ENCODE measurements at places on chromosomes 7 and 10.

DNA sequence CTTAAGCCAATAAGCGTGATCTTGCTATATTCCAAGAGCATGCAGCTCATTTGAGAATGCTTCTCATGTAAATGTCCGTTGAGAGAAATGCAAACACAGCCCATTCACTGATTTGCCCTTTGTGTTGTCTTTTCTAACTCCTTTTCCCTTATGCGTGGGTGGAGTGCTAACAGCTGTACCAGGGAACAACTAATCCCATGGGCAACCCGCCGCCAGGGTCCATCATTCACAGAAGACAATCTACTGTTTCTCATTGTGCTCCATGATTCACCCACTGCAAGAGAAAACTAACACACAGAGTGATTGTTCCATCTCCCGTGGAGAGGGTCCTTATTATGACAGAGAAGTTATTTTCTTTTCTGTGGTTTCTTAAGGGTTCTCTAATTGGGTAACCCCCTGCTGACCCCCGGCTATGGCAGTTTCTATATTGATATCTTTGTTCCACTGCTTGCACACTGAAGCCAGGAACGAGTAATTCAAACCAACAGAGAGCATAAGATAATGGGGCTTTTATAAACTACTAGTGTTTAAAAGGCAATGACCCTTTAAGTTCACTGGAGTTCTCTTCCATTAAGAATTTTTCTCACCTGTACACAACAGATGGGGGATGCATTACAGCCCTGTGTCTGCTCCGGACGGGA is 298.7 kb downstream of the BAMBI start:
- H3K27me3 ChIP-seq = peaks cover 18% of the 10 kb centered on the region
- no peaks in the 10 kb centered on the region for H3K4me1 ChIP-seq
- no peaks in the 10 kb centered on the region for H3K36me3 ChIP-seq
- no peak overlapping the region for H3K27ac ChIP-seq
- no peak overlapping the region for H3K4me3 ChIP-seq

GRCh38 chr10:101305320-101306241 is 48.4 kb upstream of the BTRC start:
- H3K4me3 ChIP-seq = no peak overlapping the region
- no peak for DNase-seq
- H3K4me1 ChIP-seq = no peaks in the 10 kb centered on the region
- H3K36me3 ChIP-seq = no peaks in the 10 kb centered on the region
- peaks cover 48% of the 10 kb centered on the region for H3K27me3 ChIP-seq

- no peaks in the 10 kb centered on the region for H3K4me1 ChIP-seq
- no peaks in the 10 kb centered on the region for H3K36me3 ChIP-seq
- no peak overlapping the region for H3K4me3 ChIP-seq
- peaks cover 2% of the 10 kb centered on the region for H3K27me3 ChIP-seq
Measured at GRCh38 chr10:43044961-43045621, 31.8 kb upstream of the RET start.

DNA sequence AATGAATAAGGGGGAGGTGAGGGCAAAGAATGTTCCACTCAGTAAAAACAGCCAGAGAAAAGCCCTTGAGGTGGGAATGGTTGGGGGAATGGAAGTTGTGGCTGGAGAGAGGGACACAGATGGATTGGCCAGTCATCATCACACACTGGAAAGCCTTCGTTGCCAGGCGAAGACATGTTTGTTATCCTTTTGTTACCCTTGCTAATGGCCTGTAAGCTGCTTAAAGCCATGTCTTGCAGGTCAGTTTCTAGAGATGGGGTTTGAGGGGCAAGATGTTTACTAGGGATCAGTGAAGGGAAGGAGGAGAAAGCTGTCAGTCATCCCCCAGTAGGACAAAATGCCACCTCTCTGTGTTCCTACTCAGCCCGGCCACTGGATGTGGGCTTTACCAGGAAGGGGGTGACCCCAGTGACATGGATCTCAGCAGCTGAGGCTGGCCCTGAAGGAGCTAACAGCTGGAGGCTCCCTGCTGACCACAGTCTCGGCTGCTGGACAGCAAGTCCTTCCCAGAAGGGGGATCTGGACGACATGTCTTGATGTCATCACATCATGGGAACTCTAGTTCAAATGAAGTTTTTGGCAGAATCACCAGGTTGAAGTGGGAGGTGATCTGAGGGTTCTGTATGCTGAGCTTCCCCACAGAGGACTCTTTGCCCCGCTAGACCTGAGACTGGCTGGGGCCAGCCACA is 66.2 kb downstream of the TBXAS1 start:
- H3K4me1 ChIP-seq = peaks cover 63% of the 10 kb centered on the region
- peaks cover 20% of the 10 kb centered on the region for H3K36me3 ChIP-seq
- no peak for DNase-seq
- no peaks in the 10 kb centered on the region for H3K27me3 ChIP-seq
- H3K4me3 ChIP-seq = peak overlapping the region; percentile 46

- no peaks in the 10 kb centered on the region for H3K4me1 ChIP-seq
- H3K36me3 ChIP-seq = no peaks in the 10 kb centered on the region
- no peak overlapping the region for H3K27ac ChIP-seq
- no peak overlapping the region for H3K4me3 ChIP-seq
Measured at GRCh38 chr7:39535720-39536119, 30.5 kb upstream of the YAE1 start.

- no peak for DNase-seq
- H3K36me3 ChIP-seq = no peaks in the 10 kb centered on the region
- H3K4me3 ChIP-seq = peak overlapping the region; percentile 60
- no peaks in the 10 kb centered on the region for H3K27me3 ChIP-seq
Measured at GRCh38 chr7:74293577-74293908, 4.3 kb downstream of the CLIP2 start.

GRCh38 chr7:37083311-37084096 is 359.2 kb upstream of the AOAH start:
- H3K4me1 ChIP-seq = peaks cover 29% of the 10 kb centered on the region
- DNase-seq = no peak
- no peaks in the 10 kb centered on the region for H3K36me3 ChIP-seq
- H3K27ac ChIP-seq = no peak overlapping the region
- H3K4me3 ChIP-seq = no peak overlapping the region

GRCh38 chr7:89028319-89028718 is 232.8 kb upstream of the TEX47 start:
- H3K4me1 ChIP-seq = no peaks in the 10 kb centered on the region
- no peak overlapping the region for H3K27ac ChIP-seq
- H3K36me3 ChIP-seq = peaks cover 7% of the 10 kb centered on the region
- no peak for DNase-seq
- H3K4me3 ChIP-seq = no peak overlapping the region

GRCh38 chr7:38195804-38196595 is 18.0 kb downstream of the STARD3NL start:
- peaks cover 15% of the 10 kb centered on the region for H3K4me1 ChIP-seq
- peaks cover 6% of the 10 kb centered on the region for H3K36me3 ChIP-seq
- no peaks in the 10 kb centered on the region for H3K27me3 ChIP-seq
- DNase-seq = no peak
- no peak overlapping the region for H3K27ac ChIP-seq

GRCh38 chr10:8628351-8628750 is 573.9 kb downstream of the GATA3 start:
- H3K27me3 ChIP-seq = peaks cover 32% of the 10 kb centered on the region
- H3K4me1 ChIP-seq = no peaks in the 10 kb centered on the region
- H3K4me3 ChIP-seq = no peak overlapping the region
- no peaks in the 10 kb centered on the region for H3K36me3 ChIP-seq
- DNase-seq = no peak

DNA sequence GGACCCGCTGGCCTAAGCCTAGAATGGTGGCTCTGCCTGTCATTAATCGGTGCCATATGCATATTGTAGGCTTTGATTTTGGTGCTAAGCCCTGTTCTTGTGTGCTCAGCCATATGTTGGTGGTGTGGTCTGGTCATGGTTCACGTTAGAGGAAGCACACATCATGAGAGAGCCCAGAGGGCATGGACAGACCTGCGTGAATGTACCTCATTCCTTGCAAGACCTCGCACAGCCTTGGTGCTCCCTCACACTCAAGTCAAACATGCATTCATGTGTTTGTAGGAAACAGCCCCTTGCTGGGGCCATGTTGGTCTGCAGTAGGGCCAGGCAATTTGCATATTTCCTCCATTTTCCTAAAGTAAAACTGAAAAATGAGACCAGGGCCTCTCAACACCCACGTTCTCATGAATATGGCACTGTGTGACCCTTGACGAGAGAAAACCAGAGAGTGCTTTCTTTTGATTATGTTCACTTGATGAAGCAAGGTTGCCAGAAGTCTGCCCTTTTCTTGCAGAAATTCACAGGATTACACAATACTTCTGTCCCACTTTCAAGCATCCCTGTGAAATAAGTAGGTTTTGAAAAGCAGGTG is 268.7 kb downstream of the CELF2 start:
- H3K27ac ChIP-seq = no peak overlapping the region
- H3K4me1 ChIP-seq = no peaks in the 10 kb centered on the region
- H3K36me3 ChIP-seq = peaks cover 20% of the 10 kb centered on the region
- DNase-seq = no peak

DNA sequence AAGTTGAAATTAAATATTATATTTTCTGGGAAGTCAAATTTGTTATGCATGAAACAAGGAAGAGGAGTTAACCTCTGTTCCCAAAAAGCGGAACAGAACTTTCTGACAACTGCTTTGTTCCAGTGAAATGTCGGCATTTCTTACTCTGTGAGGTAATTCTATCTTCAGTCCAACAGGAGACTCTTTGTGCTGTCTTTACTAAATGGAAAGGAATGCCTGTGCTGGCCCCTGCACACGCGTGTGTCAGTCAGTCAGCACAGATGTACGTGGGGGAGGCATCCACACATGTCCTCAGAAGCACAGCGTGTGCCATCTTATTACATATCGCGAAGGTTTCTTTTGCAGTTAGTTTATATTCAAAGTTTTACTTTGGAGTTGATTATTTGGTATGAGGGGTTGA is 37.5 kb downstream of the NET1 start:
- no peak overlapping the region for H3K4me3 ChIP-seq
- peaks cover 8% of the 10 kb centered on the region for H3K4me1 ChIP-seq
- no peak overlapping the region for H3K27ac ChIP-seq
- peaks cover 14% of the 10 kb centered on the region for H3K36me3 ChIP-seq
- H3K27me3 ChIP-seq = no peaks in the 10 kb centered on the region
- no peak for DNase-seq

GRCh38 chr10:125265579-125265955 is 105.2 kb upstream of the CTBP2 start:
- H3K27me3 ChIP-seq = peaks cover 29% of the 10 kb centered on the region
- no peaks in the 10 kb centered on the region for H3K36me3 ChIP-seq
- no peak overlapping the region for H3K27ac ChIP-seq
- no peak for DNase-seq

GRCh38 chr10:104230490-104230889 is 1.7 kb downstream of the CFAP43 start:
- H3K27me3 ChIP-seq = peaks cover 30% of the 10 kb centered on the region
- H3K4me3 ChIP-seq = no peak overlapping the region
- peaks cover 14% of the 10 kb centered on the region for H3K4me1 ChIP-seq

- no peak overlapping the region for H3K4me3 ChIP-seq
- H3K27ac ChIP-seq = no peak overlapping the region
- peaks cover 6% of the 10 kb centered on the region for H3K4me1 ChIP-seq
Measured at GRCh38 chr7:24291271-24291670, 7.3 kb downstream of the NPY start.

DNA sequence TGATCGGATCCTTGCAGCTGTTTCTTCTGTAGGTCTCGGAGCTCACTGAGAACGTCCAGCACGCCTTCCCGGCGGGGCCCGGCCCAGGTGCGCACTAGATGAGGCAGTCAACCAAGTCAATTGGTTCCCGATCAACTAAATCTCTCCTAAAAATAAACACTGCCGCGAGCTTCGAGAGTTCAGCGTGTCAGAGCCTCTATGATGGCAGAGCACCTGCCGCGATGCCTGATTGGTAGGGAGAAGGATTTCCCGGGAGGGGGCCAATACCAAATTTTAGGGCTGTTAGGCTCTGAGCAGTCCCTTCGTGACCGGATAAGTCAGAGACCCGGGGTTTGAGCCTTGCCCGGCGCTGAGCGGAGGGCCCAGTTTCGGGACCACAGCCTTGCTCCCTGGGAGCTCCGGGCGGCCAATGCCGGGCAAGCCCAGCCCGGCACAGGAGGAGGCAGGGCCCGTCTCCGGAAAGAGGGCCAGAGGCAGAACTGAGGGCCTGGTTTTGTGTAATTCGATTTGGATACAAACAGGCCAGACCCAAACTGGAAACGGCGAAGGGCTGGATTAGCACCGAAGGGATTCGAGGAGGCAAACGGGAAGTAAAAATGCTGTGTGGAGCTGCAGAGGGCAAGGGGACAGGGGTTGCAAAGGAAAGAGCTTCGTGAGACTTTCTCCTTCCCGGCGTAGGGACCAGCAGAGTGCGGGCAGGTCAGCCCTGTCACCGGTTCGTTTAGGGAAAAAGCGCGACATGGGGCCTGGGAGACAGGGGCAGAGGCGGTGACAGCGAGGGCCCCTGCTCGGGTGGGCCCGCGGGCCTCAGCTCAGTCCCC is 569 bp downstream of the SLC26A5 start:
- H3K27me3 ChIP-seq = peaks cover 54% of the 10 kb centered on the region
- peaks cover 3% of the 10 kb centered on the region for H3K4me1 ChIP-seq
- DNase-seq = no peak
- H3K36me3 ChIP-seq = no peaks in the 10 kb centered on the region

DNA sequence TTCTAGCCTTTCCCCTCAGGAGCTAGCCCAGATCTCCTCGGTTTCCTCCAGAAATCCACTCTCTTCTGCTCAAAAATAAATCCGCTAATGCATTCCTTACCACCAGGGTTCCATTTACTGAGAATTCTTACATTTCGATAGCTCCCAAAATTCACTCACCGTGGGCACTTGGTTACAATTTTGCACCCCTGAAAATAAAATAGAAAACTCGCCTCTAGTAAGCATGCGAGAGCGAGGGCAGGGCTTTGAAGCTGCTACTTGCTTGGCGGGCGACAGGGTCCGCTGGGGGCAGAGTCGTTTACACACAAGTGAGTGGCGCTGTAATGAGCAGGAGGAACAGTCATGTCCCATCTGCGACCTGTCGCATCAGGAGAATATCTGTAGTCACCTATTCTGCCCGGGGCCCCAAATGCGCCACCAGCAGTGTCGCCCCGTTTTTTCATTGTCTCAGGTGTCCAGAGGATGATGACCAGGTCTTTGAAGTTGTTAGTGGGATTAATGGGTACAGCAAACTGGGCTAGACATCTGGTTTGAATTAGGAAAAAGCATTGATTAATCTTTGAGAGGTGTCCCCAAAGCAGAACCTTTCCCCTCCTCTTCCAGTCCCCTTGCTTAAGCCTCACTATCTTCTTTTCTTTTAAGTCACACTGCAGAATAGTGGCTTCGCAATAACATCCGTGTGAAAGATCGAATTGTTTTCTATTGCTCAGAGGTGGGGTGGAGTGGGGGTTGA is 1.2 kb upstream of the MEOX2 start:
- H3K36me3 ChIP-seq = no peaks in the 10 kb centered on the region
- no peak overlapping the region for H3K4me3 ChIP-seq
- H3K27me3 ChIP-seq = peaks cover 23% of the 10 kb centered on the region
- H3K27ac ChIP-seq = no peak overlapping the region
- no peaks in the 10 kb centered on the region for H3K4me1 ChIP-seq

Measured in natural killer cell treated with Interleukin-12 subunit alpha and Interleukin-12 subunit beta and Interleukin-15 and Interleukin-18, amount 100 ng/mL, for 72 hours (primary cell).